ENCODE measurements at places on chromosomes 16 and 17.

GRCh38 chr17:6430769-6431168 lies 4.2 kb downstream of the AIPL1 start:
- no peak for DNase-seq

GRCh38 chr16:76059186-76059585 lies 218.0 kb upstream of the CNTNAP4 start:
- DNase-seq: no peak

DNA sequence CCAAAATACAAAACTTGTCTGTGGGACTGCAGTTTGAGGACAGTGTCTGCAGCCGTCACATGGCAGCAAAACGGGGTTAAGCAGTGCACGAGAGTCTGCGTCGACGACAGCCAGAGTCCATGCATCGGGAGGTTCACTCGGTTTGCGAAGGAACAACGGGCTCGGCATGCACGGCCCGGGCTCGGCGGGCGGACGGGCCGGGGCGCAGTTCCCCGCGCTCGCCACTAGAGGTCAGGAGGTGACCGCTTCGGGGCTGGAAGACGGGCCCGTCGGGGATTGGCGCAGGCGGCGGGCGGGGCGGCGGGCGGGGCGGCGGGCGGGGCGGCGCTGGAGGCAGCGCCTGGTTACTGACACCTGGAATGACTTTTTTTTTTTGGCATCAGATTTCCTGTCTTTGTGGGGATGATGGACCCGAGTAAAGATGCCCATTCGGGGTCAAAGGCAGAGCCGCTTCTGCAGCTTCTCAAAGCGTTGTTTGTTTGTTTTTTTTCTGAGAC lies 6.5 kb downstream of the SCGB1C2 start:
- DNase-seq: peak; percentile 72

- DNase-seq: no peak
These were observed 116.0 kb downstream of the SALL1 start for GRCh38 chr16:51035110-51035498.

DNA sequence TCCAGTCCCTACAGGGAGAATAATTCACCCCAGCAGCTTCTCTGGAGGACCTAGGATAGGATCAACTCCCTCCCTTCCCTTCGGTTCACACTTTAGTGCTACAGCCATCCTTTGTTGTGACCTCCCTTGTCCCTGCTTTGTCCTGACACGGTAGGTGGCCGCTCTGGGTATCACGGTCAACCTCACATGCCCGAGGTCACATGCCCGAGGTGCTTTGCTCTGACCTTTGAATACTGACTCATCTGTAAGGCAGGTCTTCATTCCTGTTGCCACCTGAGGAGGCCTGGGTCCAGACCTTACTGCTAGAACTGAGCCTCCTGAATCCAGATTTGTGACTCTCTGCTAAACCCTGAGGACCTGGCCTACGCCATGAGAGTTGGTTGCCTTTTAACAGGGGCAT lies 19.7 kb downstream of the ALKBH5 start:
- DNase-seq: no peak

GRCh38 chr17:10429421-10430045 lies 7.8 kb upstream of the MYH8 start:
- DNase-seq: no peak

DNA sequence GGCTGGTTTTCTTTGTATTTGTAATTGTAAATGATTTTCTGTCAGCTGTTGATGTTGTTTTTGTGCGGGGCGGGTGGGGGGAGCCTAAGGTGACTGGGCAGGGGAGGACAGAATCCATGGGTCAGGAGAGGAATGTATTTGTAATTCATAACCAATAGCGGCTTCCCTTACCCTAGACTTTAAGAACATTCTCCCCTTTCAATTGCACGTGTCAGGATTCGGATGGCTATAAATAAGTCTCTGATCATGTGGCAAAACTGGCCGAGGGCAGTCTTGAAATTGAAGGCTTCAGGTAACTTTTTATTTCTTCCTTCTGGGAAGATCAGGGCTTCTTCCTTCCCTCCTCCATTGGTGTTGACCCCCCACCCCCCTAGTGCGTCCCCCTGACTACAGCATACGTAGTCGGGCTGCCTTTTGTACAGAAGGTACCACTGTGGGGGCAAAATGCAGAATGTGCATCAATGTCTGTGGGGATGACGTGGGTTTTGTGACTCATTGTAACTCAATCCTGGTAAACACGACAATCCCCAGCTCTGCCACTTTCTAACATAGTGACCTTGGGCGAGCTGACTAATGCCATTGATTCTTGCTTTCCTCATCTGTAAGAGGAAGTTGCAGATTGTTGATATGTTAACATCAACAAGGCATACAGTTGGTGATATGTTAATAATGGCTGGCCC lies 16.2 kb downstream of the MARCHF10 start:
- DNase-seq: no peak
